ENCODE measurements at places on chromosomes 3 and 15.

DNA sequence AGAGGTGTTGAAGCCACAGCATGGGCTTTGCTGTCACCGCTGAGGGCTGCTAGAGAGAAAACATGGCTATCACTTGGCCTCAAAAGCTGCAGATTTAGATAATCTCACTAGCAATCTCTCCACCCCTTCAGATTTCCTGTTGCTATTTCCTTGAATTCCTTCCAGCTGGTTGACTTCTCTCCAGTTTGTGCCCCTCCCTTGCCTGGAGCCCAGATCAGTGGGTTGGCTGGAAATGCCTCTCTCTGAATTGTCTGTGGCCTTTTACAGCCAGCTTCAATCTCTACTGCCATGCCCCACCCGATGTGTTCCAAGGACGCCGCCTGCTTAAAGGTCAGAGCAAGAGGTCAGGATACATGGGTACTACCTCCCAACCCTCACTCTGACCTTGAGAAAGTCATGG is 294.1 kb downstream of the NTRK3 start:
- no peak for DNase-seq

- no peak for DNase-seq
Observed at GRCh38 chr3:127637971-127638370, 9.0 kb downstream of the PODXL2 start.

DNA sequence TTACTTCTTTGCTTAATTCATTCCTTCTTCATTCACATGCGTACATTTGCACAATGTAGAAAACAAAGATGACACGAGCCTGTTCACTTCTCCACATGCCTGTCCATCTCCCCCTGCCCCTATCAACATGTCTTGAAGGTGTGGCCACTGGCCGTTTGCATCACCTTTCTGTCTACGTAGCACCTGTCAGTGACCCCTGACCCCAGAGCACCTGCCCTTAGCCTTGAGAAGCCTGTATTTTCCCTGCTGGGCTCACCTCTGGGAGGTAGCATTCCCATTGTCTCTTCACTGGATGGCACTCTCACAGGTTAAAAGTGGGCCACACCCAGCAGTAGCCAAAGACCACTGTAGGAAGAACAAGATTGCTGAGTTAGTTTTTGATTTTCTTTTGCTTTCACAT is 234.1 kb downstream of the THSD4 start:
- no peak for DNase-seq

DNA sequence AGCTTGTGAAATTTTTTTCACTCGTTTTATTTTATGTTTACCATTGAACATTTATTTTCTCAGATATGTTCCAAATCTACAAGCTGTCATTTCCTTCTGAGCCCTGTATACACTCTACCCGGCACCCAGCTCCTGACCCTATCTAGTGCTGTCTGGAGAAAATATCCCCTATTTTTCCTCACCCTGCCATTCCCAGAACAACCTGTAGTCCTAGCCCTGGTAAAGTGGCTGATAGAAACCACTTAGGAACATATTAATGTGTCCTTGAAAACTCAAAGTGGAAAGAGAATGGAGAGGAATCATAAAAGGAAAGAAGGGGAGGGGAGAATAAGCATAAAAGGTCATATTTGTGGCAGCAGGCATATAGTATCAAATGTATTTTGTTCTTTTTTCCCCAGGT is 8.2 kb upstream of the TIMMDC1 start:
- DNase-seq, result no peak

- DNase-seq, result no peak
Observed at GRCh38 chr15:48823237-48823636, 12.4 kb upstream of the CEP152 start.

DNA sequence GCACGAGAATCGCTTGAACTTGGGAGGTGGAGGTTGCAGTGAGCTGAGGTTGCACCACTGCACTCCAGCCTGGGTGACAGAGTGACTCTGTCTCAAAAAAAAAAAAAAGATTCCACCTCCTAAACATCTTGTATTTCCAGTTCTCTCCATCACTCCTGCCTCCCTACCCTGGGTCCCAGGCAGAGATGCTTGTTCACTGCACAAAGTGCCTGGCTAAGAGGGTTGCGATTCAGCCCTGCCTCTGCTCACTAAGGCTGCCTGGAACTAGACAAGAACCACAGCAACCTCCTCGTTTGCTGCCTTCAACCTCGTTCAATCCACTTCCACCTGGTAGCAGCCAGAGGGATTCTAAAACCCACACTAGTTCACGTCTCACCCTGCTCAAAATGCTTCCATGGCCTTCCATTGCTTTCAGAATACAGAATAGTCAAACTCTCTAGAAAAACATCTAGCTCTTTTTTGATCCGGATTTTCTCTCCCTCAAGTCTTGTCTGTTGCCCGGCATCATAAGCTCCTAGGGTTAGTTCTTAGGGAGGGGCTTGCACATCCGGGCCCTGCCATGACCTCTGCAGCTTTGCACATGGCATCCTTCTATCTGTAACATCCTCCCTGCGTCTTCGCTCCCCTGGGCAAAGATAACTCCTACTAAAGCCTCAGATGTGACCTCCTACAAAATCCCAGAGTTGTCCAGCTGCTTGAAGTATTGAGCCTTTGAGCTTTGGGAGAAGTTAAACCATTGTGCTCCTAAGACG is 1.0 kb upstream of the MCM2 start:
- no peak for DNase-seq

GRCh38 chr3:141275032-141275422 is 43.4 kb downstream of the PXYLP1 start:
- no peak for DNase-seq

DNA sequence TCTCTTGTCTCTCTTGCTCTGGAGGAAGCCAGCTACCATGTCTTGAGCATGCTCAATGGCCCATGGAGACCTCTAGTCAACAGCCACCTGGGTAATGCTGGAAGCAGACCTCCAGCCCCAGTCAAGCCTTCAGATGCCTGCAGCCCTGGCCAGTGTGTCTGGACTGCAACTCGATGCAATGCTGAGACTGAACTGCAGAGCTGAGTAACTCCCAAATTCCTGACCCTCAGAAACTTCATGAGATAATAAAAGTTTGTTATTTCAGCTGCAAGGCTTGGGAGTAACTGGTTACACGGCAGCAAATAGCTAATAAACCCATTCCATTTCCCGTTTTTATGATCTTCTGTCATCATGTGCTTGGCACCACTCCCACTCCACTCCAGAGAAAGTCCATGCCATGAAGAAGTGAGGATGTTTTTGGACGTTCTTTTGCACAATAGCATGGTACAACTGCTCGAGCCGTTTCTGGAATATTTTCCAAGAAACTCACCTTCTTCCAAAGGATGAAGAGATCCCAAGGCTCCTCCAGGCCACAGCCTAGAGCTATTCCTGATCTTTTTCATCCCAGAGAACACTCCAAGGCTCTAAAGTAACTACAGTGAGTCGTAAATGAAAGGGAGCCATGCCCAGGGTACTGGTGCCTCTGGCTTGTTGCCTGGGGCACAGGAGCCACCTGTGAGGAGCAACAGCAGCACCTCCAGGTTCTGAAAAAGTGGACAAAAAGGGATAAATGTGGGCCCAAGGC is 72.0 kb upstream of the KLF13 start:
- no peak for DNase-seq

DNA sequence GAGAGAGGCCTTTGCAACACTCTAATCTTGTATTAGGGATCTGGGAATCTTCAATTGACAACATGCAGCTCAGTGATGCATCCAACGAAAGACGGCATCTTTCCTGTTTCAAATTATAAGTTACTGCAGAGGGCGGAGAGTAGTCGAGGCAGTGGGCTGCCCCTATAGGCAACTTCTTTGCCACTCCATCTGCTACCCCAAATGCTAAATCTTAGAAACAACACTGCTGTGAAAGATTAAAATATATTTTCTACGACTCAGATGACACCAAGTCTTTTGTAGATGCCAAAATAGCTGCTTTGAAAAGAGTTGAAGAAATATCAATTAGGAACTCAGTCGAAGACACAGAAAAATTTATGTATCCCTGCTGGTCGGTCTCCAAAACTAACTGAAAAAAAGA is 161.0 kb upstream of the FEZF2 start:
- DNase-seq, result no peak

DNA sequence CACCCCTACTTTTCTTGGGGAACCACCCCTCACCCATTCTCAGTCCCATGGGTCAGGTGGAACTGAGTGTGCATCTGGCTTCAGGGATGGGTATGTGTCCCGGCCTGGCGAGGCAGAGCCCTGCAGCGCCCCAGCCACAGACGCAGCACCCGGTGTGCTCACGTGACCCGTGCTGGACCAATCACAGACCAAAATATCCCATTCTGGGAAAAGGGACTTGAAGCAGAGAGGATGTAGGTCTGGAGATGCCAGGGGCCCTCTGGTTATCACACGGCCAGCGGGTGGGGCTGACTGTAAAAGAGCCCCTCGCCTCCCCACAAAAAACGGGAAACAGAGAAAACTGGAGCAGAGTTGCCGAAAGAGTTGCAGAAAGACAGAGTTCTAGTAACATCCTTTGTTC is 138.0 kb upstream of the RAD18 start:
- no peak for DNase-seq

DNA sequence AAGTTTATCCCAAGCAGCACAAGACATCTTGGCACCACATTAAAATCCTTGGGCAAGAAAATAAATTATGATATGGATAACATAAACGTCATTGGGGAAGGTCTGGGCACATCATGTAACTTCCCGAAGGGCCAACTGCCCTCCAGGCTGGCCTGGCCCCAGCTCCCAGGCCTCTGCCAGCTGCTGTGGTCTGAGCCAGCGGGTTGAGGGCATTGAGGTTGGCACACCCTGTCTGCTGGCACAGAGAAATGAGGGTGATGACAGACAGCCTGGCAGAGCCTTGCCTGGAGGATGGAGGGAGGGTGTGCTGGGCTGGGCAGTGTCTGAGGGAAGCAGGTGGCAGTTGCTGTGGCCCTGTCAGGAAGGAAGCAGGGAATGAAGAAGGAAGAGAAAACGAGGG is 3.3 kb upstream of the RBSN start:
- no peak for DNase-seq

All from activated T-helper 1 cell treated with anti-CD3 and anti-CD28 coated beads, Interleukin-2, amount 50 U/mL, for 16 hours (primary cell).